ENCODE measurements at places on chromosomes 7 and 10. TPM values are rescaled to one million over a fixed set of nuclear protein-coding genes. Genes with fewer than 3 reads are reported as not detected.

RSPH10B2 gene
- total RNA-seq, result 6.5 TPM

NACAD gene
- 11.3 TPM for total RNA-seq

THNSL1 gene
- 8.1 TPM for total RNA-seq

SNX10 gene
- total RNA-seq, result 0.87 TPM

NCF1 gene
- not detected for total RNA-seq
